ENCODE measurements at places on chromosomes 3 and 15.

- DNase-seq = no peak
These were observed 23.4 kb downstream of the SLC9A9 start for GRCh38 chr3:143824735-143825385.

DNA sequence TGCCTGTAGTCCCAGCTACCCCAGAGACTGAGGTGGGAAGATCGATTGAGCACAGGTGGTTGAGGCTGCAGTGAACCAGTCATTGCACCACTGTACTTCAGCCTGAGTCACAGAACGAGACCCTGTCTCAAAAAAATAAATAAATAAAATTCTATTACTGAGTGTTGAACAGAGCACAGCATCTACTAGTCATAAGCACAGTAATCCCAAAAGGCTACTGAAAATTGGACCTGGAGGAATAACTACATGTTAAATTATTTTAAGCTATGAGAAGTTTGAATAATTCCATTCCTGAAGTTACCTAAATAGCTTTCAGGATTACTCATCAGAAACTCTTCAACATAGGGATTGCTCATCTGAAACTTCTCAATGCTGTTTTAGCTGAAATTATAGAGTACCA is 43.4 kb downstream of the ARMC8 start:
- DNase-seq = no peak

- DNase-seq = no peak
These were observed 753 bp downstream of the ITGB5 start for GRCh38 chr3:124886168-124887056.

DNA sequence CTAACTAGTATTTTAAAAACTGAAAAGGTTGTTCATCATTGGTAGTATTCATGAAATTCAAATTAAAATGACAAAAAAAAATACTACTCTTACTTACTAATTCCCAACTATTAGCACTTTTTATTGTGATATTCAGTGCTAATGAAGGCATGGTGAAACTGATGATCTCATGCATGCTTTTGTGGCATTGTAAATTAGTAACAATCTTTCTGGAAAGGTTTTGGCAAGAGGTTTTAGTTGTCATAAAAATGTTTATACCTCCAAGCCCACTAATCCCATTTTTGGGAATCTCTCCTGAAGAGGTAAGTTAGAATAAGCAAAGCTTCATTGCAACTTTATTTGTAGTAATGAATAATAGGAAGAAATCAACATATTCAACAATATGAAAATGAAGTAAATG is 53.0 kb downstream of the LYSMD4 start:
- no peak for DNase-seq

DNA sequence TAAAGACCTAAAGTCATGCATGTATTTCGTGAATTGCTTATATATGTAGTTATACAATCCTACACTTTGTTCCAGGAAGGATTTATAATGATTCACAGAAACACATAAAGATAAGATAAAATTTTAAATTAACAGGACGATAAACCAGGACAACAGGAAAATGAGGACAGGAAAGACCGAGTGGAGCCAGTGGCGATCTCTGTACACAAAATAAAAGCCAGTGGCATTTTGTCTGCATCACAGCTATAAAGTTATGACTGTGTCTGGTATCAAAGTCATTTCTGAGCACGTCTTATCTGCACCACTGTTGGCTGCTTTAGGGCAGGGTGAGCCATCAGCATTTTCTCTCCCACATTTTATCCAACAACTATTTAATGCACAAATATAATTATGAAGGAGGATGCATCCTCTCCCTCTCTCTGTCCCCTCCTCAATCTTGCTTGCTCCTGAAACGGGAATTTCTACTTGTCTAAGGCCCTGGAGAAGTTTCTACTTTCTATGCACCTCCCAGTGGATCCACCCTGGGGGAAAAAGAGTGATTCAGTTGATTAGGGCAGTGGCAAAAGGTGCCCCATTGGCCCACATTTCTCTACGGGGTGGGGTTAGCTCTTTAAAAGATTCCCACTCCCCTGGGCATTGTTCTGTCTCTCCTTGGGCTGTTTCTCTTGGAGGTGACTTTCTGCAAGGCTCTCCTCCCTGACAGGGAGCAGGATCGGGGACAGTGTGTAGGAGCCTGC is 159.4 kb upstream of the UBE2E1 start:
- DNase-seq = no peak

DNA sequence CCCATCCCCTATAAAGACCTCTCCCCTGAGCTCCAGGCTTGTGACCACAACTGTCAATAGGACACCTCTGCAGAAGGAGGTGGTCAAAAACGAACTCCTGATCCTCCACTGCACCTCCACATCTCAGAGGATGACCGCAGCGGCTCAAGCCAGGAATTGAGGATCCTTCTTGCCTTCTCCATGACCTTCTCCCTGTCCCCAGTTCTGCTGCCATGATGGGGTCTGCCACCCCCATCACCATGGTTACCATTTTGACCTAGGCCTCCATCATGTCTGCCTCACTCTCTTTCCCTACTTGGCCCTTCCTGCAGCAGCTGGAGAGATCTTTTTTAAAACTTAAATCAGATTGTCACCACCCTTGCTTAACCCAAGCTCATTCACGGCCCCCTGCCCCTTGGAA is 81.3 kb upstream of the LINGO1 start:
- DNase-seq = no peak

- DNase-seq = no peak
These were observed 135.0 kb upstream of the COL8A1 start for GRCh38 chr3:99503350-99503749.

DNA sequence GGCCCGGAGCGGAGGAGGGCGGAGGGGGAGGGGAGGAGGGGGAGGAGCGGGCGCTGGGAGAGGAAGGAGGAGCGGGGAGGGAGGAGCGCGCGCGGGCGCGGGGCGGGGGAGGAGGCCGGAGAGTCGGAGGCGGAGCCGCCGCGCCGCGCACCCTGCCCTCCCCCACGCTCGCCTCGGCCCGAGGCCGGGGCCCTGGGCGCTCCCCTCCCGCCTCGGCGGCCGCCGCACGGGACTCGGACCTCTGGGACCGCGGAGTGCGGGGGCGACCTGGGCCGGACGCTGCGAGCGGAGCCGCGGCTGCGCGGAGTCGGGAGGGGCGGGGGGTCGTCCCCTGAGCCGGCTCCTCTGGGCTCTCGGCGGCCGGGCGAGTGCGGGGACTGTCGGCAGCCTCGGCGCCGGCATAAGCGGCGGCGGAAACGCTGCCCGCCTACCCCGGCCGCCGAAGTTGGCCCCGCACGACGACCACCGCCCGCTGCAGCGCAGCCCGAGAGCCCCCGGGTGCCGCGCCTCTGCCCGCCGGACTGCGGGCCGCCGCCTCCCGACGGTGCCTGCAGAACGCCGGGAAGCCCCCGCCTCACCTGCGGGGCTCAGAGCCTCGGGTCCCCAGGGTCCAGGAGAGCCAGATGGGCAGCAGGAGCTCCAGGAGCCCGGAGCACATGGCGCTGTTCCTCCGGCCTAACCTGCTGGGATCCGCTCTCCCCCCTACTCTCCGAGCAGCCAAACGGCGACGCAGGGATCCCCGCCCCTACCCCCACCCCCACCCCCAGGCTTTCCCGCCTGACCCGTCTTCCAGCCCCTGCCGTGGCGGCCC is 406 bp upstream of the GABRB3 start:
- no peak for DNase-seq

- DNase-seq = no peak
These were observed 9.3 kb upstream of the PLXND1 start for GRCh38 chr3:129615751-129616281.

- DNase-seq = no peak
These were observed 50.1 kb downstream of the LYSMD4 start for GRCh38 chr15:99683000-99683670.

DNA sequence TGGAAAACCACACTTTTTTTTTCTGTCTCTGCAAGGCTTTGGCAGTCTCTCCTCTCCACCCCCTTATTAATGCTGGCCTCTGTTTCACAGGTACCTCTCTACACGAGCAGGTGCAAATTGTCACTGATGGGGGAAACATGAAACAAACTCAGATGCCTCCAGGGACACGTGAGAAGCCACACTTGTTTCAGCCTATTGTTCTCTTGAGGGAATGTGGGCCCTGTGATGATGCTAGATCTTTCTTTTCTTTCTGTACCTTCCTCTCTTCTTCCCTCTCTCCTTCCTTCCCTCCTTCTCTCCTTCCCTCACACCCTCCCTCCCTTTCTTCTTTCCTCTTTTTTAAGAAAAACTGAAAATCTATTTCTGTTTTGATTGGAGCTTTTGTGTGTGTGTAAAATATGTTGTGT is 5.7 kb upstream of the BLM start:
- no peak for DNase-seq

- no peak for DNase-seq
These were observed 117.5 kb upstream of the ARHGEF26 start for GRCh38 chr3:154003649-154004048.

- no peak for DNase-seq
These were observed 525.3 kb upstream of the PPP2R3A start for GRCh38 chr3:135440233-135440632.

DNA sequence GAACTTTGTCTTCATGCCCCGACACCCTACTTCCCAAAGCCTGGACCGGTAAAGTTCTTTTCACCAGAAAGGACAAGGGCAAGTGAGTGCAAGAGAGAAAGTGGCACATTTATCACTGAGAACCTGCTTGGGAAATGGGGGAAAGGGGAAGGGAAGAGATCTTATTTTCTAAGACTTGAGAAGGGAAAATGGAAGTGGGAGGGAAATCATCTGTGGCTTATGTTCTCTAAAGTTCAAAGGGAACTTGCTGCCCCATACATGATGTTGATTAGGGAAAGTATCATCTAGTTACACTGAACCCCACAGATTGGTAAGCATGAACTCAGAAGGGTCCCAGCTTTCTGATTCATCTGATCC is 199.5 kb upstream of the LPP start:
- no peak for DNase-seq

DNA sequence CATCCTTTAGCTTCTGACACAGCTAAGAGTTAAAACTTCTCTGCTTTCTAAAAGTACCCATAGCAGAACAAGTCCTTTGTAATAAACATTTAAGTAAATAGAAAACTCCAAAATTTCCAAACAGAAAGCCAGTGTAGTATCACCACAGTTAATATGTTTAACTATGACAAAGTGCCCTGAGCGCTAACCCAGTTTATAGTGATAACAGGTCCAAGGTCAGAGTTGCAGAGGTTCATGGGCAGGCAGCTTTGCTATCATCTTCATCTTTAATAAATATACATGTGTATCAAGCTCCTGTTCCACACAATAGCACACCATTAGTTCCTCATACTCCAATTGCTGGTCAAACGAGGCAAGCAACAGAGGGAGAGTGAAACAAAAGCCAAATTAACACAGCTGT is 12.4 kb upstream of the TOP2B start:
- no peak for DNase-seq

- DNase-seq = no peak
These were observed 14.7 kb upstream of the TRIM59 start for GRCh38 chr3:160464321-160464720.

DNA sequence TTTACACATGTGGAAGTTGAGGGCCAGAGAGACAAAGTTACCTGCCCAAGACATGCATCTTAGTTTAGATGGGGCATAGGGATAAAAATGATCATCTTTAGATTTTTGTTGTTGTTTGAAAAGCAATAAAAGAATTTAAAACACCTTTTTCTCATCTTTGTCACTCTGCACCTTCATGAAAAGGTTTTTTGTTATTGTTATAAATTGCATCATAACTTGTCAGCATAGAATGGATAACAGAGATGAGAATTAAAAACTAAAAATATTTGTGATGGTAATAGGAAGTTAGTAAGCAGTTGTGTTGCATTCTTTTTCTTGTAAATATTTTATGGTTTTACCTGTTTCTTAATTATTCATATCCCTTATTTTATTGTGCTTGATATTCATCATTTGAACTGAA is 13.4 kb upstream of the ZBTB47 start:
- DNase-seq = no peak

- no peak for DNase-seq
These were observed 81.9 kb downstream of the CHL1 start for GRCh38 chr3:278300-279064.

GRCh38 chr15:78524230-78524629 is 16.0 kb upstream of the PSMA4 start:
- DNase-seq = no peak

DNA sequence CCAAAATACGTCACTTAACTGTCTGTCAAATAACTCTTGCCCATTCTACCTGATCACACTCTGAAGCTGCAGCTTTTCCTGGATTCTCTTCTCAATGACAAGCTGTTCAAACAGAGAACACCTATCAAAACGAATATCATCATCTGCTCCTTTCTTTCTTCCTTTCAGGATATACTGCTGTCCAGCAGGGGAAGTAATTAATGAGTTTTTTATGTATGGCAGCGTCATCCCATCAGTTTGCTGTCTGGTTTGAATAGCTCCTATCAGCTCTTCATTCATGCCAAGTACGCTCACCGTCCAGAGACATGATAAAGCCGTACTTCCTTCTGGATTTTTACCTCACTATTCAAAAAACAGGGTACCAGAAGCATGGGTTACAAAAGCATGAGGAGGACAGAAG is at the start of gene CHRM5:
Gene CHRM5 (plus strand): TSS at position 274 of the 400 bp plus-strand sequence. CDS start 94,221 bp downstream, outside the sequence.
- DNase-seq = no peak

GRCh38 chr3:127175272-127175671 is 17.7 kb upstream of the PRR23E start:
- DNase-seq = no peak

- no peak for DNase-seq
These were observed 20.1 kb upstream of the GOLGA6L2 start for GRCh38 chr15:23467110-23467600.

DNA sequence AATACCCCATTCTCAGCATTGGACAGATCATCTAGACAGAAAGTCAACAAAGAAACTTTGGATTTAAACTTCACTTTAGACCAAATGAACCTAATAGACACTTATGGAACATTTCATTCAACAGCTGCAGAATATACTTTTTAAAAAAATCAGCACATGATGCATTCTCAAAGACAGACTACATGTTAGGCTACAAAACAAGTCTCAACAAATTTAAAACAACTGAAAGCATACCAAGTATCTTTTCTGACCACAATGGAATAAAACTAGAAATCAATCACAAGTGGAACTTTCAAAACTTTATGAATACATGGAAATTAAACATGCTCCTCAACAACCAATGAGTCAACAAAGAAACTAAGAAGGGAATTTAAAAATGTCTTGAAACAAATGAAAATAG is 37.9 kb downstream of the SERP1 start:
- no peak for DNase-seq

DNA sequence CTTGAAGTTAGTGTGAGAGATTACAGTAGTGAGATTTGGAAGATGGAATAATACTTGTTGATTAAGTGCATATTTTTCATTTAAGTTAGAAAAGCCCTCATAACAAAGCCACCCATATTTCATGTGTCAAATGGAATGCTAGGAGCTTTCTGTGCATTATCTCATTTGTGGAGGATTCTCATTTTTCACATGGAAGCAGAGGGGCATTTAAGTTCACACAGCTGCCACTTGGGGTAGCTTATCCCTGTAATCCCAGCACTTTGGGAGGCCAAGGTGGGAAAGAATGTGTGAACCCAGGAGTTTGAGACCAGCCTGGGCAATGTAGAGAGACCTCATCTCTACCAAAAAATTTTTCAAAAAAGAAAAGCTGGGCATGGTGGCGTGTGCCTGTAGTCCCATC is 55.2 kb downstream of the RAB7A start:
- no peak for DNase-seq

- no peak for DNase-seq
These were observed 271.4 kb upstream of the PPP2R3A start for GRCh38 chr3:135694142-135694541.

- DNase-seq = no peak
These were observed 200.6 kb upstream of the ATP11B start for GRCh38 chr3:182592747-182593146.

All from GOT3 (cell line).